ENCODE measurements at places on chromosomes 6 and 20.

DNA sequence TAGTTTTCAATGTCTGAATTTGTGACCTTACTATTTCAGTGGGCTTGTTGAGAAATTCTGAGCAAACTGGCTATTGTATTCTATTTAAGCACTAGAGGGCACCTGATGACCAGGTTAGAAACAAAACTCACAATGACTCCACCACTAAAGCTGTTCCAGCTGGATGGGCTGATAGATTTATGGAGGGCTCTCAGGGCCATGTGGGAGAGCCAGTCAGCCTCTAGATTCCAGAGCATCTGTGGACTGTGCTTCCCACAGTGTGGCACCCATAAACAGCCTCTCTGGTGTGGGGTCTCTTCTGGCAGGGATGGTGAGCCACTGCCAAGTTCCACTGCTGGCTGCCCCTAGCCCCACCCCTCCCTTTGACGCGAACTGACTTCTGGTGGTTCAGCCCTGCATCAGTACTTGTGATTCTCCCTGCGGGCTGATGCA, 29.2 kb downstream of the C6orf58 start:
- no peak for DNase-seq

GRCh38 chr6:29439006-29439405, at the start of gene OR10C1:
Gene OR10C1 (plus strand): TSS chr6:29439306. CDS start chr6:29440016, 710 bp downstream.
- no peak for DNase-seq

GRCh38 chr6:18260448-18261106, 3.8 kb downstream of the DEK start:
- DNase-seq = peak; percentile 22

- no peak for DNase-seq
Observed at GRCh38 chr6:95325916-95326315, 251.4 kb upstream of the MANEA start.

GRCh38 chr20:17971300-17972013, 2.6 kb downstream of the MGME1 start:
- DNase-seq = no peak

- no peak for DNase-seq
Observed at GRCh38 chr6:43973357-43973756, 153.9 kb downstream of the MRPL14 start.

DNA sequence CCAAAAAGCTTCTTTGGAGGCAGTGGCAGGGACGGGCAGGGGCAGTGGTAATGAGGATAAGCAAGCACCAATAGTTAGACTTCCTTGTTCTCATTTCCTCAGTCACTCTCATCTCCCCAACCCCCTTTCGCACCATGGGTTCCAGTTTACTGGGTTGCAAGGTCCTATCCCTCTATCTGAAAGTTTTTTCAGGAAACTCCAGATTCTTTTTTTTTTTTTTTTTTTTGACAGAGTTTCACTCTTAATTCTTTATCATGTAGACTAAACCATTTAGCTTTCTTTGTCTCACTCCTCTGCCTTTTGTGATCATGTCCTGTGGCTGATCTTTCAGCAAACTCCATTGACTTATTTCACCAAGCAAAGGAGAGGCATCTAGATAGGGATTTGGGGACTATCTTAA, 51.4 kb upstream of the GMDS start:
- no peak for DNase-seq

- DNase-seq = peak; percentile 17
Observed at GRCh38 chr20:32018269-32019155, 8.3 kb downstream of the CCM2L start.

DNA sequence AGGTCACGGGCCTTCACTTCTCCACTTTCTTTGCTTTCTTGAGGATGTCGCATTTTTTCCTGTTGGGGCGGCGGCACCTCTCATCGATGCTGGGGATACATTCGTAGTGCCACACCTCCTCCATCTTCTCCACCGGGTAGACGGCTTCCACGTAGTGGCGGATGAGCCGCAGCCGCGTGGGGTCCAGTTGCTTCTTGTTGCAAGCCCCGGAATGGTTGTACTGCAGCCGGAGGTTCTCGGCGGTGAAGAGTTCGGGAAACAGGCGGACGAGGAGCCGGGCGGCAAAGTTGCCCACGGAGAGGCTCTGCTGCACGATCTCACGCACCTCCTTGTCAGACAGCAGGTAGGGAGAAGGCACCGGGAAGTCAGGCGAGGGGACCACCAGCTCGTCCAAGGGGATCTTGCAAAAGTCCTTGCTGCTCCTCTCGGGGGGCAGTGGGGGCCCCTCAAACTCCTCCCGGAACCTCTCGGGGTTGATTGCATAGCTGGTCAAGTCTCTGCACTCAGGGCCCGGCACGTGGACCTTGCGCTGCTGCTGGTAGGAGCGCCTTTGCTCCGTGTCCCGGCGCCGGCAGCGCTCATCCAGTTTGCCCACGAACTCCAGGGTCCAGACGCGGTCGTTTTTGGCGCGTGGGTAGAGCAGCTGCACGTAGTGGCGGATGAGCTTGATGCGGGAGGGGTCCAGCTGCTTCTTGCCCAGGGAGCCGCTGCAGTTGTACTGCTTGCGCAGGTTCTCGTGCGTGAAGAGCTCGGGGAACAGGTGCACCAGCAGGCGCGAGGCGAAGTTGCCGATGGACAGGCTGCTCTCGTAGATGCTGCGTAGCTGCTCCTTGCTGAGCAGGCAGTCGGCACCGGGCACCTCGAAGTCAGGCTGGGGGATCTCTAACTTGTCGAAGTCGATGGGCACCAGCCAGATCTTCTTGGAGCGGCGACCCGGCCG, 41.0 kb downstream of the MTRES1 start:
- DNase-seq = no peak

DNA sequence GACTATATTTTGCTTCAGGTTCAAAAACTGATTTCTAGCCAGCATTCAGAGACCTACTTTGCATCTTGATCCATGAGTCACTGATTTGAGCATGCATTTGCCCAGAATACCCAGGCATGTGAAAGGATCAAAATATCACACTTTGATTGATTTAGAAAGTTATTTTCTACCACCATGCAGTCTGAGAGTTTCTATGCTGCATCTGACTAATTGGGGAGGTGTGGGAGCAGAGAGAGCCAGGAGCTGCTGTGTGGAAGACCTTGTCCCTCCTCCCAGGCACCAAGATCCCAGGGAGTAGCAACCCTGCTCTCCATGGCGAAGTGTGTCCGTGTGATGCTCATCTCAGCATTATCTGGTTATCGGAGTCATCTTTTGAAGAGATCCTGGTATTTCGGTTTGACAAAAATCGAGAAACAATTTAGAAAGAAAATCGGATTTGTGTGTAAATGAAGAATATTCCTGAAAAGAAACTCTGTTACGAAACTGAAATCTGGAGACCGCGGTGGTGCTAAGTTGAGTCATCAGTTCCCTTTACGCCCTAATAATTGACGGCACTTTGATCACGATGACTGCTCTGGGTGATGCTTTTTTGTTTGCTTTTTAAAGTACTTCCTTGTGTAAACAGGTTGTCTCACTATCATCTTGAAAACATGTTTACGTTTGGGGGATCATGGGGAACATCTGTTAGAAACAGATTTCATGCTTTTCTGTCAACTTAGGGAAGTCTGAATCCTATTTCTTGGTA, 193.4 kb downstream of the BACH2 start:
- peak; percentile 67 for DNase-seq

DNA sequence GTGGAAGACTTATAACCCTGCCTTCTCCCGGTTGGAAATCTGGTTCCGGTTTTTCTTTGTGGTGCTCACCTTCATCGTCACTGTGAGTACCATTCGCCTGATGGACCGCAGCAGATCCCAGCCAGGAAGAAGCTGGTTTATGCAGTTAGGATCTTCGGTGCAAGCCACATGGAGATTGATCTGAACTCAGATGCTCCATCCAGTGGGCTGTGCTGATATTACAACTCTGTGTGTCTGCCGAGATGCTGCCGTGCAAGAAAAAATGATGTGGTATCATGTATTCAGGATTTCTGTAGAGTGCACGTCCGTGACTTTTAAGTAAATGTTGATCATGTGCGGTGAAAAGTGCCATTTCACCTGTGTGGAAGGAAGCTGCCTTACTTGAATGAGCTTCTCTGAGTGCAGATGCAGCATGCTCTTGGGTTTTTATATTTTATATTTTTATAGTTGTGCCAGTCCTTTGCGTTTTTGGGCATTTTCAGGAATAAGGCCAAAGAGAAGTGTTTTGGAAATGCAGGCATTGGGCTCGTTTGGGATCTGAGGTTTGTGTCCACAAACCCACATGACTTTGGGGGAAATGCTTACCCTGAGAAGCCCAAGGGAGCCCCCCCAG, 39.2 kb downstream of the DYNLT1 start:
- DNase-seq = peak; percentile 62

- no peak for DNase-seq
Observed at GRCh38 chr6:4446982-4447381, 311.6 kb upstream of the ECI2 start.

GRCh38 chr6:48078120-48078519, 32.9 kb downstream of the PTCHD4 start:
- DNase-seq = no peak

- no peak for DNase-seq
Observed at GRCh38 chr6:21604081-21604480, 10.5 kb downstream of the SOX4 start.

- DNase-seq = no peak
Observed at GRCh38 chr6:169183233-169183632, 70.4 kb downstream of the THBS2 start.

DNA sequence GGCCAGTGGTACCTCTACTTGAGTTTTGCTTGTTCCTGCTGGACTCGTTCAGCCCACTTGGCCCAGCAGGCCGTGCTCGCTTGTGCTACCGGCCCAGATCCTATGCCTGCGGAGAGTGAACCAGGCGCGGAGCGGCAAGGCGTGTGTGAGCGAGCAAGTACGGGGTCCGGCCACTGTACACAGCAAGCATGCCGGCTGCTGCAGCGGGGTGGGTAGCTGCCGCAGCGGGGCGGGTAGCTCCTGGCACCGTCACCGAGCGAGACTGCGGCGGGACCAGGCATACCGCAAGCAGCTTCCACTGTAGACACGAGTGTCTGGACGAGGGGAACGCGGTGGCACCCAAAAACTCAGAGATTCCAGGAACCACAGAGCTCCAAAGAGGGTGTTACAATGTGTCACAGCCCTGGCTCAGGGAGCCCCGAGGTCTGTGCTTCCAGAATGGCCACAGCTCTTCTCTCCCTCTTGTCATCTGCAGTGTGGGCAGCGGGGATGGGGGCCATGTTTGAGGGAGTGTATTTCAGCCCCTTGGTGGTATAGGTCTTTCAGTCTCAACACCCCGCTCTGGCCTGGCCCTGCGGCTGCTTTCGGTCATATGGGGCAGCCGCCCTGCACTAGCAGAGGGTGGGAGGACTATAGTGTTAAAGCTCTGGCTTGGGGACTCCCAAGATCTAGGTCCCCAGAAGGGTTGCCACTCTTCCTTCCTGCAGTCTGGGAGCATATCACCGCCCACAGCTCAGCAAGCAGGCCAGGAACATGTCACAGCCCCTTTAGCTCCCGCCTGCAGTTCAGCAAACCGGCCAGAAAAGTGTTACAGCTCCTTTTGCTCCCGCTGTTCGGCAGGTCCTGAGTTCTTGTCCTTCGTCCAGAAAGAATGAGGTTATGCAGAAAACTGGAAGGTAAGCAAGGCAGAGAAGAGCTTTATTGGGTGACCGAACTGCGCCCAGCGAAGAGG, 6.1 kb upstream of the RWDD1 start:
- no peak for DNase-seq

DNA sequence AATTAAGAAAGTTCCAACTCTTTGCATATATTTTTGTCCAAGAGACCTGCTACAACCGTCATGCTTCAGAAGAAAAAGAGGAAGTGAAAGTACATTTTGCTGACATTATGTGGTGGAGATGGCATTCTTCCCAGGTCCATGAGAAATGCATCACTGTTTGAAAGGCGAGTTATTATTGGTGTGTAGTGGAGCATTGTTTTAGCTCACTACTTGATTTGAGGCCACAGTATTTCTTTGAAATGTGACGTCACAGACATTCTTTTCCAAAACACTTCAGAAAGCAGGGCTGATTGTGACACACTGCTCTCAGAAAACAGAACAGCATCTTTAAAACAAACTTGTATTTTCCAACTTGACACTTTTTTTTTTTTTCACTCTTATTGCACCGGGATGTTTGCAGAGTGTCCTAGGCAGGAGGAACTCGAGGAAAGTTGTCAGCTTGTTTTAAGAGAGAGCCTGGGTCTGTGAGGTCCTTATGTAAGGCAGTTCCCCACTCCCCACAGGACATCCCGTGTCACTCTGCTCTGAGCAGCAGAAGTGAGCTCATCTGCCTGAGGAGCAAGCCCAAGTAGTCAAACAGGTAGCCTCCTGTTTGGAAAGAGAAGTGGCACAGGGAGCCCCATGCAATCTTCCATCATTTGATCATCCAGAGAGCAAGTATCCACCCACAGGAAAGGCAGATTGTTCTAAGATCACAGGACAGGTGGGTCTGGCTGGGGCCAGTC, 1.1 kb downstream of the SPTLC3 start:
- peak; percentile 8 for DNase-seq
